ENCODE measurements at places on chromosomes 12 and 14. TPM values are rescaled to one million over a fixed set of nuclear protein-coding genes. Genes with fewer than 3 reads are reported as not detected.

Gene KRT8
- total RNA-seq: 1,016 TPM

DNA sequence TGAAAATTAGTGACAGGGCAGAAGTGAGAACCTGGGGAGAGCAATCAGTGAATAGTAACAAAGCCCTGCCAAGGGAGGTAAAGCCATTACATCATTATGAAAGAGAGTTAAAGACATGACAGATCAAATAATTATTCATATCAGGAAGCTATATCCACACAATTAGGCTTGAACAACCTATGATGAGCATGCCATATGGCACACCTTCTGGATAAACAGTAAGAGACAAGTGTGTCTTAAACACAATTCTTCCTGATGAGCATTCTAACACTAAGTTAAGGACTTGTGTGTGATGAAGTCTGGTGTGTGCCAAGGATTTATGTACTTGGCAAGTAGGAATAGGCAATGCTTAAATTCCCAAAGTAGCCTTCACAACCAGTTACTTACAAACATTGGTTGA, 76.1 kb downstream of the GALNT4 start:
- no peak for DNase-seq
- no peaks in the 10 kb centered on the region for H3K36me3 ChIP-seq
- no peaks in the 10 kb centered on the region for H3K4me1 ChIP-seq
- no peak overlapping the region for H3K27ac ChIP-seq
- no peak overlapping the region for H3K4me3 ChIP-seq
- no peaks in the 10 kb centered on the region for H3K27me3 ChIP-seq

Gene RPGRIP1
- not detected for total RNA-seq

DNA sequence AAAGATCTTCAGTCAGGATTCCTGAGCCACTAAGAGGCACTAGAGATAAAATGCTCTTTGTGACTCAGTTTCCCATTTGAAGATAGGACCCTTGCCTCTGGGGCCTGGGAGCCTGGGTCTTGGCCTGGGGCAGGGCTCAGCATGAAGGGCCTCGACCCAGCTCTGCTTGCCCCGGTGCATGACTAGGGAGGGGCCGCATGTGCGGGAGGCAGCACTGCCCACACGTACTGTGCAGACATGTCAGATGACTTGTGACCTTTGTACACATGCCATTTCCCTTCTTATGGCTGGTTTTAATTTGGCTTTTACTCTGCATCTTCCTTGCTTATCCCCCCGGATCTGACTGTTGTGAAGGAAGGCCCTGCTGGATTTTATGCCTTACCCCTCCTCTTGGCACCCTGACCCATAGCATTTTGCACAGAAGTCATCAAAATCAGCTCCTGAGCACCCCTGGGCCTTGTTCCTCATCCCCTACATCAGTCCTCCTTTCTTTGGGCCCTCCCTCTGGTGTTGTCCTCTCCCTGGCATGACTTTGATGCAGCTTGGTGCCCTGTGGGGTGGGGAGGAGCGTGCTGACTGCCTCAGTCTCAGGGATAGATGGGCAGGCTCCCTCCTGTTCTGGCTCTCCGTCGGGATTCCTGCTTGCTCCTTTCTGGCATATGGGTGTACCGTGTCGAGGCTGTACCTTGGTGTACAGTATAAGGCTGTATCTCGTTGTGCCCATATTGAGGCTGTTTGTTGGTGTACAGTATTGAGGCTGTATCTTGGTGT, 4.4 kb downstream of the CLSTN3 start:
- H3K36me3 ChIP-seq: no peaks in the 10 kb centered on the region
- H3K4me3 ChIP-seq: no peak overlapping the region
- no peak for DNase-seq
- no peak overlapping the region for H3K27ac ChIP-seq
- H3K27me3 ChIP-seq: peaks cover 19% of the 10 kb centered on the region

GRCh38 chr12:122983789-122984515, 3.5 kb downstream of the ARL6IP4 start:
- peaks cover 40% of the 10 kb centered on the region for H3K4me1 ChIP-seq
- no peak overlapping the region for H3K4me3 ChIP-seq
- no peaks in the 10 kb centered on the region for H3K27me3 ChIP-seq

DNA sequence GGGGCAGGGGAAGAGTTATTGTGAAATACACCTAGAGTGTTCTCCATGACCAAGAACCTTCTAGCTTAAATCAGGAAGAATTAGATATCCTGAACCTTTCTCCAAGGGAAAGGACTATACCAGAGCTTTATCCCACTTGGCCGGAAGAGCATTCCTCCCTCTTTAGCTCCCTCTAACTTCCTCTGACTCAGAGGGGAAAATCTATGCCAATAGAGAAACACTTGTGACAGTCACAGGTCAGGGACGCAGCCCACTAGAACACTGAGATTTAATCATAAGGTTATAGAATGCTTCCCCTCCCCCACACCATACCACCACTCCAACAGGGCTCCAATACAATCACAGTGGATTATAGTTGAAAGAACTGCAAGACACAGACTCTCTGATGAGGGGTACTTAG, 55.4 kb upstream of the RFX4 start:
- H3K27me3 ChIP-seq: no peaks in the 10 kb centered on the region
- DNase-seq: no peak
- H3K4me1 ChIP-seq: no peaks in the 10 kb centered on the region
- no peak overlapping the region for H3K27ac ChIP-seq
- no peak overlapping the region for H3K4me3 ChIP-seq

DNA sequence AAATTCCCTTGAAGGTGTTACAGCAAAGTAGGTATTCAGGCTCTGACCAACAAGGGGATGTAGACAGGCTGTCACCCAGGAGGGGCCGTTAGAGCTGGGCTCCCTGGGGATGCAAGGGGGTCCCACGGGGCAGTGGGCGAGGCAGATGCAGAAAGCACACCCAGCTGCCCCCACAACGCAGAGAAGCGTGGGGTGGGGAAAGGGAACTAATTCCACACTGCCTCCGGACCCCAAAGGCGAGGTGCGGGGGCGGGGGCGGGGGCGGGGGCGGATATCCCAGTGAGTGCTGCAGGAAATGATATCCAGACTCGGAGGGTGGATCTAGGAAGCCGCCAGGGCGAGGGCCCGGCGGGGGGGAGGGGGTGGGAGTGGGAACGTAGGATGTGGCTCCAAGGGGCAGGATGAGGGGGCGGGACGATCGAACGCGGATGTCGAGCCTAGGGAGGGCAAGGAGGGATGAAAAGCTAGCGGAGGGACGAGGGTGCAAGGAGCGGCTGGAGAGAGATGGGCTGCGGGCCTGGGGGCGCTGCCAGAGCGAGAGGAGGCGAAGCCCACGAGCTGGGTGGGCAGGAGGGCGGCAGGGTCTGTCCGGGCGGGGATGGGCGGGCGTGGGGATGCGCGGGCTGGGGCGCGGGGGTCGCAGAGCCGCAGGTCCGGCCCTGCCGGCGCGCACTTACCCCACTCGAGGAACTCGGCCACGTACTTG, 874 bp downstream of the CDC42BPB start:
- peak; percentile 76 for DNase-seq
- peak overlapping the region; percentile 98 for H3K27ac ChIP-seq
- H3K36me3 ChIP-seq: no peaks in the 10 kb centered on the region
- H3K27me3 ChIP-seq: no peaks in the 10 kb centered on the region

Gene CLEC2A
- total RNA-seq: not detected

DNA sequence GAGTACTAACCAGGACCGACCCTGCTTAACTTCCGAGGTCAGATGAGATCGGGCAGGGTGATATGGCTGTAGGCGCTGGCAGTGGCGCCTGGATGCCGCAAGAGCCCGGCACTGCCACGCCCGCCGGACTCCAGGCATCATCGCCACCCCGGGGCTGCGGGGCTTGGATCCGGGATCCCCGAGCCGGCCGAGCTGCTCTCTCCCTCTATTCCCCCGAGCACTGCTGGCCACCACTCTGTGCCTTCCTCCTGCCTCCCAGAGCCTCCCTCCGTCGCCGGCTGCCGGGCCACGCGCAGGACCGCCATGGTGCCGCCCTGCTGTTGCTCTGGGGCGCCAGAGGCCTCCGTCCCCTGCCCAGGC, 153.2 kb upstream of the ALG10B start:
- no peak overlapping the region for H3K27ac ChIP-seq
- no peak for DNase-seq
- no peak overlapping the region for H3K4me3 ChIP-seq
- no peaks in the 10 kb centered on the region for H3K36me3 ChIP-seq
- H3K4me1 ChIP-seq: no peaks in the 10 kb centered on the region

DNA sequence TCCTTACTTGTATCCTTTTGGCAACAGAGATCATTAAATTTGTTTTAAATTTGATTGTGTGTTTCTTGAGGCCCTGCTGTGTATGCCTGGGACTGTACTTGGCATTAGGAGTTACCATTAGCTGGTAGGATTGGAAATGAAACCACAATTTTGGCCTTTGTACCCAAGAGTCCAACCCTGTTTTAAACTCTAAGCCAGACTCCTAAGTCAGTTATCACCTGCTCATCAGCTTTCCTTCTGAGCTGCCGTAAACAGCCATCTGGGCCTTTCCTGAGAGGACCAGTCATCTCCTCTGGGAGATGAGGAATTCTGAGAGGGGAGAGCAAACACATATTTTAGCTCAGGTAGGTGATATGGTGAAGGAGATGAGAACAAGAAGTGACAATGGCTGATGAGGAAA, 74.3 kb upstream of the SRSF5 start:
- H3K27me3 ChIP-seq: no peaks in the 10 kb centered on the region
- no peak for DNase-seq

Gene SLCO1B1
- total RNA-seq: not detected

DNA sequence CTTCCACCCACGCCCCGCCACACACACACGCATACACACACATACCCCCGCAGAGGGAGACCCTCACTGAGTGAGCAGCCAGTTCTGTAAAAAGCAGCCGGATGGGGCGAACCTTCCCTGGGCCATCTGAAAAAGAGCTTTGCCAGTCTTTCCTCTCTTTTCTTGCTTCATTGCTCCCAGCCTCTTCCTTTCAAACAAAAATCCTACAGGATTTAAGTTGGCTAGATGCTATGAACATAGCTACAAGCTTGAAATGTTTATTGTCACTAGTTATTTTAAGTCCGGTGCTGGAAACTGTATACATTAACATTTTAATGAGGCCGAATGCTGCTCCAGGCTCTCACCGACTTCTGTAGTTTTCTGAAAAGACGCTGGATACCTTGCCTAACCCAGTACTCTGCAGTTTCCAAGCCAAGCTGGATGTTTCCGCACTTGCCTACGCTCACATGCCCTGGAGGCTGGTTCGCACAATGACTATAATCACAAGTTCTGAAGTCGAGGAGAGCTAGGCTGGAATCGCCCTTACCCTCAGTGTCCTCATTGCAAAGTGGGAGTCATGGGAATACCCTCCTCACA, 39.2 kb downstream of the LTBP2 start:
- peak overlapping the region; percentile 3 for H3K4me3 ChIP-seq
- no peaks in the 10 kb centered on the region for H3K27me3 ChIP-seq
- H3K36me3 ChIP-seq: no peaks in the 10 kb centered on the region
- H3K27ac ChIP-seq: peak overlapping the region; percentile 84
- peaks cover 7% of the 10 kb centered on the region for H3K4me1 ChIP-seq
